ENCODE measurements at places on chromosomes 12 and 14.

DNA sequence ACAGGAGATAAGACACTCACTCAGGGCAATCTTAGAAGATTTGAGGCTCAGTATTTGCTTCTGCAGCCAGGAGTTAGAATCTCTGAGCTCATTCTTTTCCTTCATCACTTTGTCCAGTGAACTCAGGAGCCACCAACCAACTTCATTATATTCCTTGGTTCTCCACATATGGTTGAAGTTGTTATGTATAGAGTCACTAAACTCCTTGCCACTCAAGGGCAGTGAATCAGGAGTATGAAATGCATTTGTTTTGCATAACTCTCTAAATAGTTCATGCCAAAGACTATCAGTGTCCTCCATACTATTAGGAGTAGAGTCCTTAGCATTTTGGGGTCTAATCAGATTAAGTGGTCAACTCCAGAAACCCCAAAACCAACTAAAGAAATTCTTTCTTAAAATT is 150.6 kb downstream of the CCDC59 start:
- no peak for DNase-seq

- DNase-seq, result no peak
Observed at GRCh38 chr12:6233121-6233971, 33.1 kb downstream of the CD9 start.

DNA sequence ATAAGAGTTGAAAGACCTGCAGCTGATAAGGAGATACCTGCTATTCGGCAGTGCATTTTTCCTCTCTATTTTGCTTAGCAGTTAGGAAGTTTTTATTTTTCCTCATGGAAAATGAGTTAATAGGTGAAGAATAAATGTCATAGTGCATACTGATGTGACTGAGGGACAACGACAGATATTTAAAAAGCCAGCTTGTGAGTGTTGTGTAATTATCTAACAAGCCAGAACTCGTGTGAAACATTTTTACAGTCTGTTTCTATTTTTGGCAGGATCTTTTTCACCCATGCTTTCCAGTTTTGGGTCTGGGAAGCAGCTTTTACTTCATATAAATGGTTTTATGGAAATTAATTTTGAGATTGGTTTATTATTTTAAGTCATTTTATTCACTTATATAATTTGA is 2.9 kb downstream of the FBXO34 start:
- no peak for DNase-seq

- no peak for DNase-seq
Observed at GRCh38 chr12:124747426-124748161, 116.1 kb downstream of the SCARB1 start.

- DNase-seq, result no peak
Observed at GRCh38 chr12:77724367-77724957, 106.2 kb upstream of the NAV3 start.

DNA sequence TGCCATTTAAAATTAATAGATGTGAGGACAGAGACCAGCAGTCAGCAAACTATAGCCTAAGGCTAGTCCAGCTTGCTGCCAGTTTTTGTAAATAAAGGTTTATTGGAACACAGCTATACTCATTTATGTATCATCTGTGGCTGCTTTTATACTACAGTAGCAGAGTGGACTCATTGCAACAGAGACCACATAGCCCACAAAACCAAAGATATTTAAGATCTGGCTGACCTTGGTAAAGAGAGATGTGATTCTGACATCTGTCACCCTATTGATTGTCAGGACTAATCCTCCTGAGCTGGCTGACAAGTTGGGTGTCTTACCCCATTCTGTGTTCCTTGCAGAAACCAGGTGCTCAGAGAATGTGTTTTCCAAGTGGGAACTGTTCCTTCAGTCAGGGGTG is 99.9 kb downstream of the BEGAIN start:
- no peak for DNase-seq

- DNase-seq, result no peak
Observed at GRCh38 chr14:22105006-22105623, 431.5 kb upstream of the OR4E1 start.

- no peak for DNase-seq
Observed at GRCh38 chr14:92276074-92276473, 46.9 kb upstream of the SLC24A4 start.

- DNase-seq, result no peak
Observed at GRCh38 chr14:104924421-104925213, at the start of gene PLD4. Gene PLD4, plus strand, starts transcription at chr14:104924879. Its CDS starts 2,262 bp downstream, at chr14:104927141.

DNA sequence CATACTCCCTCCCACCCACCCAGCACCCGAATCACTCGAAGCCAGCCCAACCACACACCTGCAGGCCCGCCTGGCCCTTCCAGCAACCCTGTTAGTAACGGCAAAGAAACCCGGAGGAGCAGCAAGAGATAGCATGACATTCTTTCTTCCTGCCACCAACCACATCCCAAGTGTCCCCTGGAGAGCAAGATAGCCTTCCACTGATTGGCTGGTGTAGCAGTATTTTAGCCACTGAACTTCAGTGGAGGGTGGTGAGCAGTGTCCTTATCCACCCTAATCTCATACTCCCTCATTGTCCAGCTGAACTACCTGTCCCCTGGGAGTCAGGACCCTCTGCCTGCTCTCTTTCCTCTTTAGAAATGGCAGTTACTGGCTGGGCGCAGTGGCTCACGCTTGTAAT is 769 bp upstream of the SLC39A5 start:
- no peak for DNase-seq

DNA sequence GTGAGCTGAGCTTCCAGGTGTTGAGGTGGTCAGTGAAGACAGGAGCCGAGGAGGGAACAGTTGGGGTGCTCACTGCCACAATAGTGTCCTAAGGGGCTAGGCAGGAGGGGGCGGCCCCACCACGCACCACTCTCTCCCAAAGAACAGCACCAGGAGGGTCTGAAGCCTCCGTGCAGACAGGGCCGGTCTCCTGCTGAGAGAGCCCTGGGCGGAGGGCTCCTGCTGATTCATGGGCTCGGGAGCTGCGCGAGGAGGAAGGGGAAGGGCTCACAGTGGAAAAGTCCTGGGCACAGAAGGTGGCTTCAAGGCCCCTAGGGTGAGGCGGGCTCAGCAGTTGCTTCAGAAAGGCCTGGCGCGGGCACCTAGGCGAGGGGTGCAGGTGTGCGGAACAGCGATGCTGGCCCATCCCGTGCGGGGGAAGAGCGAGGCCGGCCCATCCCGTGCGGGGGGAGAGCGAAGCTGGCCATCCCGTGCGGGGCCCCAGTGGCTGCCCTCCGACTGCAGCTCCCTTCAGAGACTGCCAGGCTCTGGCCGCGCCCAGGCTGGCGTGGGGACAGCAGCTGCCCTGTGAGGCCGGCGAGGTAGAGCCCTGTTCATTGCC is 176.7 kb downstream of the ADGRD1 start:
- no peak for DNase-seq

Measured in stimulated activated CD4-positive, alpha-beta T cell treated with anti-CD3 and anti-CD28 coated beads, Interleukin-4, amount 100 ng/mL, for 1 hour (primary cell).